ENCODE measurements at places on chromosomes 5 and 9.

DNA sequence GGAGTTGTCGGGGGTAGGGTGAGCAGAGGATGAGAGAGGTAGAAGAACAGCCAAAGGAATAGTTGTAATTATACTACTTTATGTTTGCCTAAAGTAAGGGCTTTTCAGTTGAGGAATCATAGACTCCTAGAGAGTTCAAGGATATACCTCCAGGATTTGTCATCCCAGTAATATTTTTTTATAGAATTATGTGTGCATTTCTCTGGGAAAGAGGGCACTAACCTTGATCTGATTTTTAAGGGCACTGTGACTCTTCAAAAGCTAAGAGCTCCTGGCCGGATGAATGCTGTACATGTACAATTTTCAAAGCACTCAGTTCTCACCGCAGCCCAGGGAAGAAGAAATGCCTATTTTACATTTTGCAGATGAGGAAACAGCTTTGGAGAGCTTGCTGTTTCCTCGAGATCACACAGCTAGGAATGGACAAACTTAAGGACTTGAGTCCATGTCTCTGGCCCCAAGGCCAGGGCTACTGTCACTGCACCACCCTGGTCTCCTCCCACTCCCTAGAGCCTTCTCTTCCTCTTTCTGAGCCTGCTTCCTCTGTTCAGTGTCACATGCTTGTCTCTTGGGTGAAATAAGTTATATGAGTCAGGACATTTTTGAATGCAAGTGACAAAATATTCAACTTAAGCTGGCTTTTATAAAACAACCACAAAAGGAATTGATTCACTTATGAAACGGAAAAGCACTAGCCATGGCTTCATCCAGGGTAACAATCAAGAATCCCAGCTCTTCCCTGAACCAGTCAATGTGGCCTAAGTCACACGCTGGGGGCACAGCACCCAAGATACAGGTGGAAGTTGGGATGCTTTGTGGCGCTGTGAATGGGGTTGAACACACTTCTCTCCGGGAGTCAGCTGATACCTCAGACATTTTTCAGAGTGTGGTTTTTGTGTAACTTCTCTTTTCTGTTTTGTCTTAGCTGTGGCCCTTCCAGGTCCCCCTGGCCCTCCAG, 45.7 kb upstream of the TGFBR1 start:
- peak; percentile 14 for DNase-seq

- DNase-seq, result no peak
Observed at GRCh38 chr5:123438902-123439301, 15.7 kb upstream of the CEP120 start.

- DNase-seq, result no peak
Observed at GRCh38 chr5:80654054-80654390, 430 bp upstream of the MSH3 start.

DNA sequence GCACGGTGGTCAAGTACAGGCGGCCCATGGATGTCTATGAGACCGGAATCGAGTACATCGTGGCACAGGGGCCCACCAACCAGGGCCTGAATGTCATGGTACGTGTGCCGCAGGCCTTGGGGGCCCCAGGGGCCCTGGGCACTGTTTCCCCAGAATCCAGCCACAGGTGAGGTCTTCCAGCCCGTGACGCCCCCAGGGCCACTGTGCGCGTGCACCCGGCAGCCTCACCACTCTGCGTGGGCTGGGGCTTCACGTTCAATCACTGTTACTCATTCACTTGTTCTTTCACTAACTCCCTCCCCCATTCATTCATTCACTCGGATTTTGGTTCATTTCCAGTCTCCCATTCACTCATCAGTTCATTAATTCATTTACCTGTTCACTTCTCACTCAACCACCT, 12.6 kb downstream of the ADAMTSL2 start:
- DNase-seq, result no peak

GRCh38 chr9:122201641-122202040, 27.1 kb downstream of the LHX6 start:
- no peak for DNase-seq

DNA sequence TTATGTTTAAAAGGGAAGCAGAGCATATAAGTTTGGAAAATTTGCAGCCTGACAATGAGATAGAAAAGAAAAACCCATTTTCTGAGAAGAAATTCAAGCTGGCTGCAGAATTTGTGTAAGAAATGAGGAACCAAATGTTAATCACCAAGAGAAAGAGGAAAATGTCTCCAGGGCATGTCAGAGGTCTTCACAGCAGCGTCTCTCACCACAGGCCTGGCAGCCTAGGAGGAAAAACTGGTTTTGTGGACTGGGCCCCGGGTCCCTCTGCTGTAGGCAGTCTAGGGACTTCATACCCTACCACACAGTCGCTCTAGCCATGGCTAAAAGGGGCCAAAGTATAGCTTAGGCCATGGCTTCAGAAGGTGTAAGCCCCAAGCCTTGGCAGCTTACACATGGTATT, 32.1 kb upstream of the HSD17B4 start:
- no peak for DNase-seq

DNA sequence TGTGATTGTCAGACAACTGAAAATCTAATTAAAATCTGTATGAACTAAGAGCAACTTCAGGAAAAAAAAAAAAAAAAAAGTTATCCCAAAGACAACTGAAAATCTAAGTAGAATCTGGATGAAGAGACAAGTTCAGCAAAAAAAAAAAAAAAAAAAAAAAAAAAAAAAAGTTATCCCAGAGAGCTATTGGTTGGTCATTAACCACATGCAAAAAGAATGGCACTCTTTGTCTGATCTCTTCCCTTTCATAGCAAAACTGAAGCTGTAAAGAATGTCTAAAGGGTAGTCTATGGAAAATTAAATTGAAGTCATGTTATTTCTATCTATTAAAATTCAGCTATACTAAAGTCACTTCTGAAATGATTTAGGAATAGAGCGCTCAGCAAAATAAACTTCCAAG, 32.9 kb downstream of the STRBP start:
- no peak for DNase-seq

DNA sequence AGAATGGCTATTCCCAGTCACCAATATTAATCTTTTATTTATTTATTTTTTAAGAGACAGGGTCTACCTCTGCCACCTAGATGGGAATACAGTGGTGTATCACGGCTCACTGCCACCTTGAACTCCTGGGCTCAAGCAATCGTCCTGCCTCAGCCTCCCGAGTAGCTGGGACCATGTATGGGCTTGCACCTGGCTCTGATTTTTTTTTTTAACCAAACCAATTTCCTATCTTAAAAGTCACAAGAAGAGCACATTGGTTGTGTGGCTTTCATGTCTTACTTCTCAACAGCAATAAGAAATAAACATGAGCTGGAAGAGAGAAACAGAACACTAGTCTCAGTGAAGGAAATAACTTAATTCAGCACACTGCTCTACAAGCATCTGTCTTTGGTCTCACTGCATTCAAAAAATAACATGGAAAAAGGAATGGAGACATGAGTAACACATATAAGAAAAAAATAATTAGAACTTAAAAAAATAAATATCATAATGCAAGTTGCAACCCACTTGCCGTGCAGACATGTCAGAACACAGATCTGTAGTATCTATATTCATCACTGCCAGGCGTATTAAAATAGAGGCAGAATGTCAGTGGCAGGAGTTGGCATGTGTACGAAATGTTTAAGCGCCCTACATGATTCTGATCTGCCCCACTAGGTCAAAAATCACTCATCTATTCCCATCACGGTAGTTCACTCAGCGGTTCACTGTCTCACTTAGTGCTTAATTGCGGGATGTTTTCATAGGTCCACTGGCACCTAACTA, 66.4 kb downstream of the EFNA5 start:
- no peak for DNase-seq

DNA sequence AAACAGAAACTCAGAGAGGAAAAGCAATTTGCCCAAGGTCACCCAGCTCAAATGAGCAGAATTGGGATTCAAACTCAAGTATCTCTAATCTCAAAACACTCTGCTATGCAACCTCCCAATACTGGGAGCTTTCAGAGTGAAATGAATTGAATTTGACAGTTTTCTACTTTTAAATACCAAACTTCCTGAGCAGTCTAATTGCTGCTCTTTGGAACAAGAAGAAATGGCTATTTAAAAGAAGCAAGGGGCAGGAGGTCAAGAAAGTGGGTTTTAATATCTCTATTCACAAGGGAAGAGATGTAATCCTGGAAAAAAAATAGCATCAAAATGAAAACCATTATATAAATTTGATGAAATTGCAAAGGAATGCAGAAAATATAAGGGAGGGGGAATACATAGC, 142.6 kb downstream of the INSYN2B start:
- DNase-seq, result no peak

DNA sequence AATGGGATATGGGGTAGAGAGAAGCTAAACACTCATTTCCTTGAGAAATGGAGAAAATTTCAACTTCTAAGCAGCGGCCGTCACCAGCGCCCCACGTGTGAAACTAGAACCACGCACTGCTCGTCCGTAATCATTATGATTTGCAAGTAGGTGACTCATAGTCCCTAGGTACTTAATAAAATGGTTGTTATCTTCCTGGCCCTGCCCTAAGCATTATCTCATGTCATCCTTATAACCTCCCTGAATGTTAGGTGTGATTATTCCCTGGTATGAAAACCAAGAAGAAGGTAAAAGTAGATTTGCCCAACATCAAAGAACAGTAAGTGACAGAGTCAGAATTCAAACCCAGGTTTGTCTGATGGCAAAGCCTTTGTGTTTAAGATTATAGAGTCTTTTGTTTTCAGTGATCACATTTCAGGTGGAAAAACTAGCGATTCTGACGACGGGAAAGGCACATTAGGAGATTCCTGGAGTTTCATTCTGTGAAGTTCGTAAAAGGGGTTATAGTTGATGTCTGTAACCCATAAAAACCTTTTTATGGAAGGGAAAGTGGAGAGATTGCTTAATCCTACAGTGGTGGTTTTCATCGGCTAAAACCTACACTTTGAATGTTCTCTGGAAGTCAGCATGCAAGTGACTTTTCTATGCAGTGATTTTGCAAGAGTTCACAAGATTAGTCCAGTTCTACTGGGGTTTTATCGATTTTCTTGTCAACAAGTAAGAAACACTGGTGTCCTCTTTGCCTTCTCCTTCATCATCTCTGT, 202.9 kb upstream of the WWC1 start:
- DNase-seq, result no peak

DNA sequence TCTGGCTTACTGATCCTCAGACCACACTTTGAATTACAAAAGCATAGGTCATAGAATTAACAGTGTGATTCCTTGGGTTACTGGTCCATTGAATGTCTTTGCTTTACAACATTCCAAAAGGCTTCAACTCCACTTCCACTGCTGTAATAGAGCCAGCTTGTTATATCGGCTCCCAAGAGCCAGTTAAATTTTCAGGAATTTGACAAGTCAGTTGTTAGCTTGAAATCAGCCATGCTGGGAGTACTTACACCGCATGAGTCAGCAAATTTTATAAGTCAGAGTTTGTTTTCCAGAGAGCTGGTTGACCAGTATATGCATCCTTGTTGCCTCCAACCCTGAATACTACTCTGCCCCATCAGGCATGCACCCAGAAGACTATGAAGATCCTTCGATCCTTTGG, 73.1 kb downstream of the FOXB2 start:
- no peak for DNase-seq

GRCh38 chr5:135993880-135994636, 34.7 kb upstream of the TGFBI start:
- no peak for DNase-seq

GRCh38 chr5:150219142-150219541, 29.3 kb downstream of the SLC6A7 start:
- DNase-seq, result no peak

DNA sequence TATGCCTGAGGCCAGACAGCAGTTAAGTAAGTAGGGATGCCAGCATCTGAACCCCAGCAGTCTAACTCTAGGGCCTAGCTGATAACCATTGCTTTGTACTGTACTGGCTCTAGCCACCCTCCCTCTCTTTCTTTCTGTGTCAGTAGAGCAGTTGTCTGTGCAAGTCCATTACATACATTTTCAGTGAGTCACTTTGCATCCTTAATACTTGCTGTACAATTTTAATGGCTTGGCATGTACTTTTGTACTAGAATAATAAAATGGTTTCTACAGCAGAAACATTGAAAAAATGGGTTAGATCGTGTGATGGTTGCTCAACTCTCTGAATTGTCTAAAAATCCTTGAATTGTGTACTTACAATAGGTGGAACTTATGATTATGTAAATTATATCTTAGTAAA, 1.5 kb upstream of the TTC39B start:
- DNase-seq, result no peak

DNA sequence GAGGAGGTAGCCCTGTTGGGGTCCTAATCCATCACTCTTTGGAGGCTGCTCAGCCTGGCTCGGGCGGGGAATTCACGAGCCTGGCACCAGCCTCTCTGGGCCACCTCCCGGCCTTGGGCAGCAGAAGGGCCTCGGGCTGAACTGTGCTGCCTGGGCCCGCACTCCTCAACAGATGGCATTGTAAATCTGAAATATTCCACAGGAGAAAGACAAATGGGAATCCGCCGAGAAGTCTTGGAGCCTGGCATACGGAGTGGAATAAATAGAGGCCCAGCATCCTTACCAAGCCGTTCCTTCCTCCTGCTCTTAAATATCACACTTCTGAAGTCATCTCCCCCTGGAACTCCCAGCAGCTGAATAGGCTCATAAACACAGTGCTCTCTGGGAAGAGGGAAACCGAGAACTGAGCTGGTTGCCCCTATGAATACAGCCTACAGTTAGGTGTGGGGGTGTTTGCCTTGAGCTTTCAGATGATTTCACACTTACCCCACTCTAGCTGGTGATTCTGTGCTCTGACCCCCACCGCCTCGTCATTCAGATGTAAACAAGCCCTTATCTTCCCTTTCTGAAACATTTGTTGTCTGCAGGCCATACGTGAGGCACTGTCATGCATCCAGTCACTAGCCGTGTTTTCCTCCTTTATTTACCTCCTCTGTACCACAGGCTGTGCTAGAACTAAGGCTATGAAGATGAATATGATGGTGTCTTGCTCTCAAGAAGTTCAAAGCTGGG, 455.0 kb upstream of the CLINT1 start:
- no peak for DNase-seq

- DNase-seq, result no peak
Observed at GRCh38 chr5:124628721-124629596, 117.5 kb downstream of the ZNF608 start.

DNA sequence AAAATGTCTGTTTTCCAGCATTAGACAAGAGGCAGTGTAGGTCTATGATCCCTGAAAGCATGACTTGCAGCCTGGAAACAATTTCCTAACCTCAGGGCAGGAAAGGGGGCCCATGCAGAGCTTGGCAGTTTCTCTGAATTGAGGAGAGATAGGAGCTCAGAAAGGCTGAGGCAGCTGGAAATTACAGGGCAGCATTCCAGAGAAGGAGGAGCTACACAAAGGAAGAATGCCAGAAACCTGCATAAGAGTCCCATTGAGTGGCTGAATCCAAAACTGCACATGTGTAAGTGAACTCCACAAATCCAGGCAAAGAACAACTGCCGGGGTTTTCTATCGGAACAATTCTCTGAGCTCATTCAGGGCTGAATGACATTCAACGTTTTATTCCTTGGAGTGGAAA, 346.8 kb downstream of the PIK3R1 start:
- DNase-seq, result no peak

GRCh38 chr5:178376921-178377582, 144.4 kb upstream of the PHYKPL start:
- no peak for DNase-seq

DNA sequence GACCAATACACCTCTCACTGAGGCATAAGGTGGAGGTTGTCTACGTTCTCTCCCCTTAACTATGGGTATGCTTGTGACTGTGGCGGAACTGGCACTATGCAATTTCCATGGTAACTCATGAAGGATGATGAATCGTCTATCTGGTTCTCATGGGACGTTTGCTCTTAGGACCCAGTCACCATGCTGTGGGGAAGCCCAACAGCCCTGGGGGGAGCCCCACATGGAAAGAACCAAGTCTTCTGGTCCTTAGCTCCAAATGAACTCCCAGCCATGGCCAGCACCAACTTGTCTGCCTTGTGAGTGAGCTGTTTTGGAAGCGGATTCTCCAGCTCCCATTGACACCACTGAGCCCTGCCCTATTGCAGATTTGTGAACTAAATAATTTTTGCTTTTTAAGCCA, 188.7 kb upstream of the S1PR3 start:
- no peak for DNase-seq

All from esophagus squamous epithelium (tissue), 5 donors.